ENCODE measurements at places on chromosomes 7 and 10.

DNA sequence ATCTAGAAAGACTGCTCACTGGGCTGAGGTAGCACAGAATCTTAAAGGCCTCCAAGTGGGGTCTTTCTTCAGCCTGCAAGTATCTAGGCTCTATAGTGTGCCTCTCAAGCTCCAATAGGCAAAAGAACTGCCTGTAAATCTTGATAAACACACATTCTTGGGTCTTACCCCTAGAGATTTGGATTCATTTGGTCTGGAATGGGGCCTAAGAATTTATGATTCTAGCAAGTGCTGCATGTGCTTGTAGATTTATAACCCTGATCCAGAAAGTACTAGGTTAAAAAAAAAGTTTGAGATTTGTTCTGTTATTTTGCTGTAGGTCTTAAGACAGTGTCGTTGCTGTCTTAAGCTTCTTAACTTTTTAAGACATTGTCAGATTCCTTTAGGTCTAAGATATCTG is 74.1 kb downstream of the RALA start:
- no peak for DNase-seq

- DNase-seq: no peak
Measured at GRCh38 chr10:69088801-69089501, 1.0 kb downstream of the SRGN start.

- DNase-seq: no peak
Measured at GRCh38 chr10:84908491-84908890, 580.1 kb downstream of the CCSER2 start.

GRCh38 chr10:34698248-34698831 is 116.8 kb downstream of the PARD3 start:
- DNase-seq: no peak

- DNase-seq: no peak
Measured at GRCh38 chr10:44457259-44457658, 72.4 kb upstream of the CXCL12 start.

DNA sequence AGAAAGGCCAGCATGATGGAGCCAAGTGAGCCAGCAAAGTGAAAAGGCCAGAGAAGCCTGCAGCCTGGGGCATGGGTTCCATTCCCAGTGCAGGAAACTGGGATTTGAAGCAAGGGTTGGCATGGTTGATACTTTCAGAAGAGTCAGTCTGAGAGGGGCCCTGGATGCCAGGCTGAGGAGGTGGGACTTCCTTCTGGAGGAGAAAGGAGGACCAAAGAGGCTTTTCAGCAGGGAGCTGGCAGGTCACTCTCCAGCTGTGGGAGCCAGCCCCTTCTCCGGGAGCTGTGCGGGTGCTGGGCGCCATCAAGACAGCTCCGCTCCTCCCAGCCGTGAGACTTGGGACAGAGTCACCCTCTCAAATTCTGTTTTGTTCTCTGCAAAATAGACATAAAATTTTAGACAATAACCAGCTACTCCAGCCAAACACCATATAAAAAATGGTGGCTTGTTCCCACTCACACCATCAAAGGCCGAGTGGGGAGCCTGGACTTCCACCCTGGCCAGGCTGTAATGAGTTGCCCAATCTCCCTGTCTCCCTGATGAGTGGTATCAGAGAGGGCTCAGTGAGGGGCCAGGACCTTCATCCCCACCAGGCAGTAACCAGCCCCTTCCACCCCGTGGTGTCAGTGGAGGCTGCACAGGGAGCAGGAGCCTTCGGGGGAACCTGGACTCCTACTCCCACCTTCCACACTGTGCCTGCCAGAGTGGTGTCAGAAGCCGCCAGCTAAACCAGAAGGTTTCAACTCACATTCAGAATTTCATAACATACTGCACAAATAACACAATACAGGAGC is 133.6 kb upstream of the RET start:
- no peak for DNase-seq

DNA sequence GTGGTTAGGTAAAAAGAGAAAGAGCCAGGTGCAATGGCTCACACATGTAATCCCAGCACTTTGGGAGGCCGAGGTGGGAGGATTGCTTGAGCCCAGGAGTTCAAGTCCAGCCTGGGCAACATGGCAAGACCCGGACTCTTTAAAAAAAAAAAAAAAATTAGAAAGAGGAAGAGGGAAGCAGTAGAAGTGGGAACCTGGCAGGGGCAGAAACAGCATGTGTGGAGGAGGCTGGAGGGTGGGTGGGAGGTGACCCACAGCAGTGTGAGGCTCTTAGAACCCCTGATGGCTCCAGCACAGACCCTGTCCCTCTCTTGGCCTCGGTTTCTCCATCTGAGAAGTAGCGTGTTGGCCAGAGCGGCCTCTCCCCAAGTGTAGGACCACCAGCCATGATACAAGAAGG is 4.9 kb upstream of the CCL24 start:
- no peak for DNase-seq

DNA sequence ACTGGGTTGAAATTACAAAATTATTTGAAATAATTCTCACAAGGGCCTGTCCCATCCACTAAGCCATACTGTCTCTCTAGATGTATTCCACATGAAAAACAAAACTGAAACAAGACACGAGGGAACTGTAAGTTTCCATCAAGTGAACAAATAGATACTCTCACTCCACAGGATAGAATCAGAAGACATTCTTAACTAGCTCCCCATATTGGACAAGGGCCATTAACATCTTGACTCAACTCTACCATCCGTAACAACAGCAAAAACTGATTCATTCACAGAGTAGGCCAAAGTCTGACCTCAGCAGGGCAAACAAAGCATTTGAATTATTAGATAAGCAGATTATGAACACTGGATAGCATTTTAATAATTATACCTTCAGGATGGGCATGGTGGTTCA is 29.1 kb downstream of the UBE2H start:
- no peak for DNase-seq

Data from stimulated activated CD4-positive, alpha-beta T cell treated with anti-CD3 and anti-CD28 coated beads, Interleukin-1b, Interleukin-23, amount 100 ng/mL, for 1 hour (primary cell).